Activated B cell treated with CpG ODN at 0.5 μM for 24 hours (primary cell): ENCODE measurements at places on chromosomes 5 and 9. TPM values are rescaled to one million over a fixed set of nuclear protein-coding genes. Genes with fewer than 3 reads are reported as not detected.
A peak's percentile ranks its signal among the peaks of the same experiment; 100 is the strongest.

The WDR5 gene
- total RNA-seq: 20.8 and 22.4 TPM in 2 replicates

The DNAH5 gene
- not detected in 2 replicates for total RNA-seq

The PCDHA11 gene
- not detected in 2 replicates for total RNA-seq

The FOXD4L3 gene
- not detected in 2 replicates for total RNA-seq

The PCDHB5 gene
- not detected in 2 replicates for total RNA-seq

The ZNF300 gene
- 9.4 and 10.9 TPM in 2 replicates for total RNA-seq

The ADAMTSL1 gene
- not detected in 2 replicates for total RNA-seq

The SLCO6A1 gene
- total RNA-seq: not detected in 2 replicates

DNA sequence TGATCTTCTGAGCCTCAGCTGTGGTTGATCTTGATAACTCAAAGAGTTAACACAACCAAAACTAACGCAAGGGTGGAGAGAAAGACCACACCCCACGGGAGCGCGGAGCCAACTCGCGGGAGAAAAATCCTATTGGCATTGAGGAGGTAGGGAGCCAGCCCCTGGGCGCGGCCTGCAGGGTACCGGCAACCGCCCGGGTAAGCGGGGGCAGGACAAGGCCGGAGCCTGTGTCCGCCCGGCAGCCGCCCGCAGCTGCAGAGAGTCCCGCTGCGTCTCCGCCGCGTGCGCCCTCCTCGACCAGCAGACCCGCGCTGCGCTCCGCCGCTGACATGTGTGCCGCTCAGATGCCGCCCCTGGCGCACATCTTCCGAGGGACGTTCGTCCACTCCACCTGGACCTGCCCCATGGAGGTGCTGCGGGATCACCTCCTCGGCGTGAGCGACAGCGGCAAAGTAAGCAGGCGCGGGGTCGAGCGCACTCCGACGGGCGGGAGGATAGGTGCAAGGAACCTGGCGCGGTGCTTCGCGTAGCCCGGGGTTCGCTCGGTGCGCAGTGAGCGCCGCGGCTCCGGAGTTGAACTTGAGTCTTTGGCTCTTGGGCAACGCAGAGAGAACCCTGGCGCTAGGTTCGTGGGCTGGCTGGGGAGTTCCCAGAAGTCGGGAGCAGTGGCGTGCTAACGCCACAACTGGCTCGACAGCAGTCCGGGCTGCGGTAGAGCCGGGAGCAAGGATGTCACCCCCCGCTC is at the start of gene GDA:
TSS of gene GDA (plus strand) at position 210 of the 745 bp plus-strand sequence. CDS start at position 330, 120 bp downstream.
- H3K4me1 ChIP-seq: peaks cover 17% of the 10 kb centered on the region
- H3K27ac ChIP-seq: no peak within 1 kb of the TSS
- DNase-seq: no peak
- H3K27me3 ChIP-seq: peaks cover 41% of the 10 kb centered on the region
- H3K4me3 ChIP-seq: peak within 1 kb of the TSS; percentile 50

GRCh38 chr9:19788152-19788551 is 685 bp downstream of the SLC24A2 start:
- no peaks in the 10 kb centered on the region for H3K4me1 ChIP-seq
- H3K36me3 ChIP-seq: no peaks in the 10 kb centered on the region
- no peak overlapping the region for H3K27ac ChIP-seq

DNA sequence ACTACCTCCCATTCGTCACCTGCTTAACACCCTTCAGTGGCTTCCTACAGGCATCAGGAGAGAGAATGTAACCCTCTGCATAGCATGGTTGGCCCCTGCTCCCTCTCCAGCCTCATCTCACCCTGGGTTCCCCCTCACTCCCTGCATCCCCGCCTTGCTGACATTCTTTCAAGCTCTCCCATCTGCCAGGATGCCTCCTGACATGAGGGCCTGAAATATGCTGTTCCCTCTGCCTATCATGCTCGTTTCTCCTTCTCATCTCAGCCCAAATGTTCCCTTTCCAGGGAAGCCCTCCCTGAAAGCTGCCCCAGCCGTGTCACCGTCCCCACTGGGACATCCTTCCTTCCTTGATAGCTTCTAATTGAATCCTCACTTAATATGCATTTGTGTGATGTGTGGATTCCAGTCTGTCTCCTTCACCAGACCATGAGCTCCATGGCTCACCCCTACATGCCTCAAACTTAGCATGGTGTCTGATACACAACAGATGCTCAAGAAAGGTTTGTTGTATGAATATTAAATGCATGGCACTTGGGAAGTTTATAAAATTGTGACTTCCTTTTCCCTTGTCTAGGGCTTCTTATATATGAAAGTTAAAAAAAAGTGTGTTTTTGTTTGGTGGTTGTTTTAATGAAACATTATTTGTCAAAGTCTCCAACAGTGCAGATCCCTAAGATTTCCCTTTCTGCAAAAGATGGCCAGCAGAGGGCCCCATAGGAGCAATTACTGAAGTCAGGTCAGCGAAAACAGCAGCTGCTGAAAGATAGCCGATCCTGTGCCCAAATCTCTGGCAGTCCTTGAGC is 7.3 kb upstream of the C5orf58 start:
- H3K27ac ChIP-seq: no peak overlapping the region
- H3K36me3 ChIP-seq: no peaks in the 10 kb centered on the region
- no peaks in the 10 kb centered on the region for H3K27me3 ChIP-seq

GRCh38 chr9:88741335-88741734 is 206.4 kb downstream of the NXNL2 start:
- no peak overlapping the region for H3K4me3 ChIP-seq
- no peak for DNase-seq
- H3K27me3 ChIP-seq: peaks cover 11% of the 10 kb centered on the region
- no peaks in the 10 kb centered on the region for H3K36me3 ChIP-seq
- no peaks in the 10 kb centered on the region for H3K4me1 ChIP-seq

GRCh38 chr9:5629312-5630080 is 589 bp downstream of the RIC1 start:
- peaks cover 36% of the 10 kb centered on the region for H3K36me3 ChIP-seq
- DNase-seq: no peak
- H3K27me3 ChIP-seq: no peaks in the 10 kb centered on the region
- H3K27ac ChIP-seq: peak overlapping the region; percentile 99

DNA sequence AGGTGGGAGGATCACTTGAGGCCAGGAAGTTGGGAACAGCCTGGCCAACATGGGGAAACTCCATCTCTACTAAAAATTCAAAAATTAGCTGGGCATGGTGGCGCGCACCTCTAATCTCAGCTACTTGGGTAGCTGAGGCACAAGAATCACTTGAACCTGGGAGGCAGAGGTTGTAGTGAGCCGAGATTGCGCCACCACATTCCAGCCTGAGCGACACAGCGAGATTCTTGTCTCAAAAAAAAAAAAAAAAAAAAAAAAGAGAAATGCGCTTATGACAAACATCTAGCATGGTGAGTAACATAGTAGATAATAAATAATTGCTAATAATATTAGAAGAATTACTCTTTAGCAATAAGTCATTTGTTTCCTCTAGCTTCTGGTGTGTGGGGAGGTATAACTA is 25.9 kb downstream of the RUSC2 start:
- H3K4me1 ChIP-seq: no peaks in the 10 kb centered on the region
- no peak overlapping the region for H3K4me3 ChIP-seq
- no peaks in the 10 kb centered on the region for H3K36me3 ChIP-seq
- H3K27ac ChIP-seq: no peak overlapping the region

- no peak overlapping the region for H3K27ac ChIP-seq
- H3K27me3 ChIP-seq: peaks cover 32% of the 10 kb centered on the region
- H3K4me3 ChIP-seq: no peak overlapping the region
- H3K4me1 ChIP-seq: peaks cover 4% of the 10 kb centered on the region
- DNase-seq: no peak
- H3K36me3 ChIP-seq: no peaks in the 10 kb centered on the region
Measured at GRCh38 chr9:92147030-92147851, 32.0 kb upstream of the SPTLC1 start.

GRCh38 chr5:116650544-116650943 is 75.9 kb upstream of the SEMA6A start:
- no peak for DNase-seq
- H3K4me1 ChIP-seq: no peaks in the 10 kb centered on the region
- H3K27me3 ChIP-seq: peaks cover 9% of the 10 kb centered on the region
- H3K4me3 ChIP-seq: no peak overlapping the region

- no peak overlapping the region for H3K4me3 ChIP-seq
- H3K36me3 ChIP-seq: no peaks in the 10 kb centered on the region
- no peak for DNase-seq
- no peaks in the 10 kb centered on the region for H3K27me3 ChIP-seq
Measured at GRCh38 chr5:124477577-124477976, 268.9 kb downstream of the ZNF608 start.

DNA sequence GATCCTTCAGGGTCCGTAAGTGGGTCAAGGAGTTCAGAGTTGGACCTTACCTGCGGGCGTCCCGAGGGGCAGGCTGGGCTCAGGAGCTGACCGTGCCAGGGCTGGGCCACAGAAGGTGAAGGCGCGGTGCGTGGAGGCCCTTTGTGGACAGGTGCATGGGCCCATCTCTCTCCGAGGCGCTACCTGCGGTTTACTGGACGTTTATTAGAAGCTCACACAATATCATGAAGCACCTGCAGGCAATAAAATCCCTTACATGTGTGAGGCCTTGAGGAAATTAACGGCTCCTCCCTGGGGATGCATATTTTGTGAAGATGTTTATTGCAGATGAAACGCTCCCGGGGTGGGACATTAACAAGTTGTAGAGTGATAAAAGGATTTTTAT is 79.8 kb upstream of the LMX1B start:
- peaks cover 49% of the 10 kb centered on the region for H3K4me1 ChIP-seq
- peak overlapping the region; percentile 81 for H3K4me3 ChIP-seq
- H3K36me3 ChIP-seq: no peaks in the 10 kb centered on the region
- H3K27ac ChIP-seq: peak overlapping the region; percentile 85
- no peak for DNase-seq

DNA sequence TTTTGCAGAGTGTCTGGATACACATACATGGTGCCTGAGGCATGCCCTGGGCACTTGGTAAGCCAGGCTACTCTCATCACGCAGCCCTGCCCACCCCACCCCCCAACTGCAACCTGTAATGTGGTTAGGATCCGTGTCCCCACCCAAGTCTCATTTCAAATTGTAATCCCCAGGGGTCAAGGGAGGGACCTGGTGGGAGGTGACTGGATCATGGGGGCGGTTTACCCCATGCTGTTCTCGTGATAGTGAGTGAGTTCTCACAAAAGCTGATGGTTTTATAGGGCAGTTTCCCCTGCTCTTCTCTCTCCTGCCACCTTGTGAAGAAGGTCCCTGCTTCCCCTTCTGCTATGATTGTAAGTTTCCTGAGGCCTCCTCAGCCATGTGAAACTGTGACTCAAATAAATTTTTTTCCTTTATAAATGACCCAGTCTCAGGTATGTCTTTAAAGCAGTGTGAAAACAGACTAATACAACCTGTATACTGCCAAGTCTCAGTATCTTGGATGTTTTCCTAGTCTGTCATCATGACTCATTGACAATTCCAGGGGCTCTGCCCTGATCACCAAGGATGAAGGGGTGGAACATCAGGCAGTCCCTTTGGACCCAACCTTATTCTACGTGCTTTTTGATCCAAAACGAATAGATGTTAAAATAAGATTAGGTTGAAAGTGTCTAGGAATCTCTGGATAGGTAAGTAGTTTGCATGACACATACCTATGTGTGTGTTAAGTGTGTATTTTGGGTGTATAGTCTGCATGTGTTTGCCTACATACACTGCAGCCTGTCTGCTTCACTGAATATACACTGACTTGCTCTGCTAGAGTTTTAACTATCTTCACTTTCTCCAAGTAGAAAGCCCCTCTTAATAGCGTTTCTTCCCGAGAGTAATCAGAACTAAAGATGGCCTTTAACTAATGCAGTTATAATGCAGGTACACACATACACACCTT is 293.8 kb downstream of the SLIT3 start:
- no peak overlapping the region for H3K27ac ChIP-seq
- DNase-seq: no peak
- H3K4me1 ChIP-seq: no peaks in the 10 kb centered on the region
- peaks cover 7% of the 10 kb centered on the region for H3K27me3 ChIP-seq

DNA sequence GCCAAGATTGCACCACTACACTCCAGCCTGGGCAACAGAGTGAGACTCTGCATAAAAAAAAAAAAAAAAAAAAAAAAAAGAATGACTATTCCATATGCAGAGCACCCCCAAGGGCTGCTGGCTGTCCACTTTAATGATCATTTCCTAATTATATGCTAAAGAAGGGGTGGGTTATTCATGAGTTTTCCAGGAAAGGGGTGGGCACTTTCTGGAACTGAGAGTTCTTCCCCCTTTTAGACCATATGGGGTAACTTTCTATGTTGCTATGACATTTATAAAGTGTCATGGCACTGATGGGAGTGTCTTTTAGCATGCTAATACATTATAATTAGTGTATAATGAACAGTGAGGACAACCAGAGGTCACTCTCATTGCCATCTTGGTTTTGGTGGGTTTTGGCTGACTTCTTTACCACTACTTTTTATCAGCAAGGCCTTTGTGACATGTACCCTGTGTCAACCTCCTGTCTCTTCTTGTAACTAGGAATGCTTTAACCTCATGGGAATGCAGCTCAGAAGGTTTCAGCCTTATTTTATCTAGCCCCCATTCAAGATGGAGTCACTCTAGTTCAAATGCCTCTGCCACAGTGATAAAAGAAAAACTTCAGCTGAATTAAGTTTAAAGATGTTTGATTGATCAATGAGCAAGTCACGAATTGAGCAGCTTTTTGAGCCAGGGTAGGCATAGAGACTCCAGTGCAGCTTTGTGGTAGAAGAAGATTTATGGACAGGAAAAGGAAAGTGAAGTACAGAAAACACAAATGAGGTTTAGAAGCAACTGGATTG is 7.1 kb upstream of the NANS start:
- peaks cover 33% of the 10 kb centered on the region for H3K4me1 ChIP-seq
- no peaks in the 10 kb centered on the region for H3K27me3 ChIP-seq
- DNase-seq: no peak
- peaks cover 26% of the 10 kb centered on the region for H3K36me3 ChIP-seq
- H3K27ac ChIP-seq: no peak overlapping the region

GRCh38 chr5:52876456-52876855 is 88.7 kb downstream of the ITGA1 start:
- no peaks in the 10 kb centered on the region for H3K36me3 ChIP-seq
- H3K27me3 ChIP-seq: peaks cover 13% of the 10 kb centered on the region
- no peak for DNase-seq
- H3K4me3 ChIP-seq: no peak overlapping the region
- no peak overlapping the region for H3K27ac ChIP-seq

DNA sequence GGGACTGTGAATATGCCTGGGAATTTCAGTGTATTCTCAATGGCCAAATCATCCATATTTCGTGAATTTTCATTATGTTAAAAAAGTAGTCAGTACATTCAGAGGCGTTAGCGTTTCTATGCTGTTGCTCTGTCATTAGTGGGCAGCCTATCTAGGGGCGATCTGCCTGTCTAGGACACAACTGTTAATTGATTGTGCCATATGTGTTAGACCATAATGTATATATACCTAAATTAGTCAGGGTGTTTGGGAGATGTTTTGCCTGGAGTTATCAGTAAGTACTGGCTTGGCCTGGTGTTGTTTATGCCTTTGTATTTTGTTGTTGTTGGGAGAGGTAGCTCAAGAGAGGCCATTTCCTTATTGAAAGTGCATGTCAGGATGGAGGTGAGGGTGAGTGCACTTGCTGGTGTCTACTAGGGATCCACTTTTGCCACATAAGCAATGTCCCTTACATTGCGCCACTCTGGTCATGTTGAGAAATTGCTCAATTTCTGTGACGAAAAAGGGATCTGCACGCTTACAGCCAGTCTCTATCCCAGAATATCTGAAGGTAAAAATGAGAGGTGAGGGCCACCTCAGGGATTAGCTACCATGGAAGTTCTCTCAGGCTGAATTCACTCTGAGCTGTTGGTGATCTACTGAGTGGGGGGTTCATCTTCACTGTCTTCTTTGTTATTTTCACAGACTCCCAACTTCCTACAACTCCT is 123.3 kb downstream of the ST8SIA4 start:
- H3K36me3 ChIP-seq: no peaks in the 10 kb centered on the region
- peak overlapping the region; percentile 69 for H3K4me3 ChIP-seq
- H3K27me3 ChIP-seq: no peaks in the 10 kb centered on the region
- H3K27ac ChIP-seq: peak overlapping the region; percentile 90
